Activated CD4-positive, alpha-beta T cell treated with anti-CD3 and anti-CD28 coated beads, Interleukin-10, Interleukin-2, amounts not matched to agents 100 ng/mL and 50 ng/mL, durations not matched to agents 16 hours and 8 hours (primary cell): ENCODE measurements at places on chromosomes 12 and 14.

GRCh38 chr14:74161526-74162158, 76.9 kb downstream of the LIN52 start:
- DNase-seq: no peak

DNA sequence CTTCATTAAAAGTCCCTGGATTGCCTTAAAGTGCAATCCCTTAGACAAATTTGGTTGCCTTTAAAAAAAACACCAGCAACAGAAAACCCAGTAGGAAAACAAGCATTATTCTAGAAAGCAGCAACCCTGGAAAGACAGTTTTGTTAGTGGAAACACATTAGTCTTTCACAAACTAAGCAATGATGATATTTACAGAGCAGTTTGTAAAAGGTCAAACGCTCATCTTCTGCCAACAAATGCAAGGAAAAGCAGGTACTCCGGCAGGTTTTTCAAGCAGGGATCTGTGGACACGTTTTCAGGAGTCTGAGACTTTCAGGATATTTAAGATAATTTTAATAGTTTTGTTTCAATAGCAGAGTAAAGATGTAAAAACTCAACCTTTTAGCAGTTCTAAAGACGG, 202.2 kb downstream of the EXOC5 start:
- DNase-seq: no peak

- no peak for DNase-seq
Measured at GRCh38 chr14:100577321-100577985, 9.8 kb downstream of the BEGAIN start.

DNA sequence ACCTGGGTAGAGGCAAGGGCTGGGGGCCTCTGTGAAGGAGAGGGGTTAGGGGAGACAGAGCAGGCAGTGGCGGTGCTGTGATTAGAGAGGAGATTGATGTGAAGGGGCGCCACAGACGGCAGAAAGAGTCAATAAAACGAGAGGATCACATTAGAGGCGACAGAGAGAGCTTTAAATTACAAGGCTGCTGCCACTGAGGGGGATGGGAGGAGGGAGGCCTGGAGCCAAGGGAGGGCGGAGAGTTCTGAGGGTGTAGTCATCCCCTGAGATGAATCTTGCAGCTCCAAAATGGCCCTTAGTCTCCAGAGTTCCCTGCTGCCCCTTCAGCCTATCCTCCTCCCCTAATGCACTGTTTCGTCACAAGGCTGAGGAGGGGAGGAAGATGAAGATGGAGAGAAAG, 12.8 kb downstream of the ZFHX2 start:
- DNase-seq: no peak

DNA sequence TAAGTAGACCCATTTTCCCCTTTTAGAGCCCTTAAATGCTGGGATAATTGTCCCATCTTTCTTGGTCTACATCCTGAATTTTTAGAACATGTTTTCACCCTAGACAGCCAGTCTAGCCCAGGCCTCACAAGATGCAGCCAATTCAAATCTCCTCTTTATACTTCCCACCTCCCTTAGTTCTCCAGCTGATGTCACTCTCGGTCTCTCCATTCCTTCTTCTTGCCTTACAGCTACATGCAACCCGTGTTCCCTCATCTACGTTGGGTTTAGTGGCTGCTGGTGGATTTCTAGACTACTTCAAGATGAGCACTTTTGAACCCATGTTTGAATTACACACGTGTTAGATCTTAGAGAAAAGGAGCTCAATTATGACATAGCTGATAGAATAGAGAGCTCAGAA, 132.0 kb downstream of the PPM1H start:
- no peak for DNase-seq

GRCh38 chr12:45663455-45663854, 66.1 kb upstream of the ARID2 start:
- no peak for DNase-seq

DNA sequence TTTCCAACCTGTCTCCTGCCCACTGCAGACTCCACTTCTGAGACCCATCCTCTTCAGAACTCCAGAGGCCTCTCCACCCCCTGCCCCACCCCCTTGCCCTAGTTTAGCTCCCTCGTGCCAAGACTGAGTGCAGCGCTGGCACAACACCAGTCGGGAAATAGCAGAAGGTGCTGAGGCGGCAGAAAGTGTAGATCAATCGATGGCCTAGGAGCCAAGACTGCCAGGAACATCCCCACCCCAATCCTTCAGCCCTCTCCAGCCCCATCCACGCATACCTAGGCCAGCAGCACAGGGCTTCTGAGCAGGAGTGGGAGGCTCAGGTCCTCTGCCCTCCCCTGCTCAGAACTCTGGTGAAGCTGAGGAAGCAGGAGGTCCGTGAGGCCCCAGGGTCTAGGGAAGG, 1.1 kb downstream of the CPNE6 start:
- DNase-seq: no peak

- DNase-seq: no peak
Measured at GRCh38 chr12:6122201-6122600, 2.3 kb downstream of the VWF start.

- DNase-seq: no peak
Measured at GRCh38 chr14:105494606-105494929, 3.5 kb downstream of the TEDC1 start.

DNA sequence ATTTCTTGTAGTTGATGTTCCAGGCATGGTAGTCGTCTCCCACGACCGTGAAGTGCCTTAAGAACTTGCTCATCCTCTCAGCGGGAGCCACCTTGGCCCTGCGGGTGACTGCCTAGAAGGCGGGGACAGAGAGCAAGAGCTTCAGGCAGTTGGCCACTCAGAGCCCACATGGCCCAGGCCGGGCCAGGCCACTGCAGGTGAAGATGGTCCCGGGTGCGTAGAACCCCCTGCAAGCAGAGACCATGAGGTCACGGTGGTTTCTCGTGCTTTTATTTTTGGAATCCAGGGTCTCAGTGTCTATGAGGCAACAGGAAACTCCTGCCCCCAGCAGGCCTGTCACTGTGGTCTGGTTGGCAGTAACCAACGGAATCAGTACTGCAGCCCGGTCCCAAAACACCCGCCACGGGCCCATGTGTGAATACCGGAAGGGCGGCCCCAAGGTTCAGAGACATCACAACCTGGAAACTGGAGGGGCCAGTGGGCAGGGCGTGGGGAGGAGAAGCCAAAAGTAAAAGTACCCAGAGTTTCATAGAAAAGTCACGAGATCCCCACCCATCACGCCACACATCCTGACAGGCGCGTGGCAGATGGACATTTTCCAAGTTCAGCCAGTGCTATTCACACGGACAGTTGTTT, 27.5 kb downstream of the HVCN1 start:
- DNase-seq: peak; percentile 59

GRCh38 chr14:106039400-106039799, 513.0 kb downstream of the TMEM121 start:
- DNase-seq: peak; percentile 84
